Hematopoietic multipotent progenitor cell treated with erythropoietin and hydrocortisone succinate and interleukin-3 and kit ligand, for 8 days (in vitro differentiated cells): ENCODE measurements at places on chromosomes 16 and 17.

- DNase-seq, result no peak
These were observed 299.7 kb upstream of the CDH11 start for GRCh38 chr16:65421596-65421995.

GRCh38 chr16:29675811-29676643, 3.0 kb upstream of the QPRT start:
- peak; percentile 70 for DNase-seq

DNA sequence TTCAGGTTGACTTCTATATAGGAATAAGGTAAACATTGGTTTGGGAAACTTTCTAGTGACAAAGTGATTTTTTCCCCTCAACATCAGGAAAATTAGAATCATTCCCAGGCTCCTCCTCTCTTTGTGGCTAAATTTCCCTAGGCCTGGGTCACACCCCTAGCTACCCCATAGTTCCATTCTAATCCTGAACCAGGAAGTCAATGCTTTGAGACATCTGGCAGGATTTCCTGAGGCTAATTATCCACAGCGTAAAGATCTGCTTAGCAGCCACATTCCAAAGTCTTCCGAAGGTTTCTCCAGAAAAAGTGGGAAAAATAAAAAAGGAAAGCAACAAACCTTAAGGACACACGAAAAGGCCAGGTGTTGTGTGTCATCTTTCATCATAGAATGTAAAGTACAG, 60.3 kb upstream of the CORO6 start:
- no peak for DNase-seq

GRCh38 chr17:58092101-58092796, 9.0 kb downstream of the DYNLL2 start:
- no peak for DNase-seq
